ENCODE measurements at places on chromosomes 5 and 9.

- DNase-seq: no peak
Measured at GRCh38 chr5:111472579-111472978, 39.8 kb downstream of the STARD4 start.

- DNase-seq: no peak
Measured at GRCh38 chr5:109922381-109922995, 232.8 kb downstream of the MAN2A1 start.

- DNase-seq: no peak
Measured at GRCh38 chr5:114782869-114783268, 386.8 kb downstream of the TRIM36 start.

- DNase-seq: no peak
Measured at GRCh38 chr9:69120380-69121154, 53.5 kb upstream of the TJP2 start.

- no peak for DNase-seq
Measured at GRCh38 chr9:103014242-103014641, 19.1 kb downstream of the CYLC2 start.

DNA sequence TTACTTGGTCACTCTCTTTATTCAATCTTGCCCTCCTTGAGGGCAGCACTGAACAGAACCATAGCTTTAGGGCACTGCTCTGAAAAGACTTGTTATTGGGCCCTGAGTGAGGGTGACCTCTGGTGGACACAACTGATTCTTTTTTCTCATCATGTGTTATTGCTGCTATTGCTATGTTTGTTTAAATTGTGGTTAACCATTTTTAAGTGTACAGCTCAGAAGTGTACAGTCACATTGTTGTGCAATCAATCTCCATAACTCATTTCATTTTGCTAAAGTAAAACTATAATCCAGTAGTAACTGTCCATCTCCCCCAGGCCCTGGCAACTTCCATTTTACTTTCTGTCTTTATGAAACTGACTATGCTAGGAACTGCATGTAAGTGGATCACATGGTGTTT, 351.1 kb upstream of the RIOK2 start:
- DNase-seq: peak; percentile 87

GRCh38 chr5:5483880-5484598, 61.6 kb downstream of the ICE1 start:
- DNase-seq: peak; percentile 77

DNA sequence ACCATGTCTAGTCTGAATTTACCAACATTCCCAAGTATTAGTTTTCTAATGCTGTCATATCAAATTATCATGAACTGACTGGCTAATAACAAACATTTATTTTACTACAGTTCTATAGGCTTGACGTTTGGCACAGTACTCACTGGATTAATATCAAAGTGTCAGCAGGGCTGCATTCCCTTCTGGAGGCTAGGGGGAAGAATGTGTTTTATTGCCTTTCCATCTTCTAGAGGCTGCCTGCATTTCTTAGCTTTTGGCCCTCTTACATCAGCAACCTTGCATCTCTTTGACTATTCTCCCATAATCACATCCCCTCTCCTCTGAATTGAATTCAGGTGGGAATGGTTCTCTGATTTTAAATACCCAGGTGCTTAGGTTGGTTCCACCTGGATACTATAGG, 84.7 kb downstream of the EDIL3 start:
- no peak for DNase-seq

DNA sequence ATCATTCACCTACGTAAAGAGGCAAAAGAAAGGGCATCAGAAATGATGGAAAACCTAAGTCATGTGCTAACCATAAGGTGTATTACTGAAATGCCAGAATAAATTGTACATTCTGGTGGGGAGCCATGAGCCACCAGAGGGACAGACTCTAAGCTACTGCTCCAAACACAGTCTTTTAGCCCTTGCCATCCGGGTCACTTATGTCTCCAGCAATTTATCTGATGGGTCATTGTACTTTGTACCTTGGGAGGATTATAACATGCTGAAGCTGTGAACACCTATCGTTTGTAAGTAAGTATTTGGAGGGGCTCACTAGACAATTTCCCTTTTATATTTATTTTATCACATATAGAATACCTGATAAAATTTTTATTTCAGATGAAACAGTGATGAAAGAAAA, 495.1 kb downstream of the KIF4B start:
- no peak for DNase-seq

DNA sequence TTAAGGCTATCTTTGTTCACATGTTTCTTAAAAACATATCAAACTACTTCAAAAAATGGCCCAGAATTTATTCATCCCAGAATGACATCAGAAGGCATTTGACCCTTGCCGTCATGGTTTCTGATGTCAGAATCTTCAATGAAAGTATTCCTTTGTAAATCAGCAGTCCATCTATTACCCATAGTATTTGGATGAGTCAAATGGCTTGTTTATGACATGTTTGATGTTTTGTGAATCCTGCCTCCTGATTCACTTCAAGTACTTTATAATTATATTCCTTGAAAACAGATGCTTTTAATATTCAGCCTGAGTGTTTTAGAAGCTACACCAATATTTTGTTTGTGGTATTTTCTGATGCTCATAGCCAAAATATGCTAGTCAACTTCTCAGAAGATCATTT, 200.8 kb upstream of the MEF2C start:
- DNase-seq: peak; percentile 84

DNA sequence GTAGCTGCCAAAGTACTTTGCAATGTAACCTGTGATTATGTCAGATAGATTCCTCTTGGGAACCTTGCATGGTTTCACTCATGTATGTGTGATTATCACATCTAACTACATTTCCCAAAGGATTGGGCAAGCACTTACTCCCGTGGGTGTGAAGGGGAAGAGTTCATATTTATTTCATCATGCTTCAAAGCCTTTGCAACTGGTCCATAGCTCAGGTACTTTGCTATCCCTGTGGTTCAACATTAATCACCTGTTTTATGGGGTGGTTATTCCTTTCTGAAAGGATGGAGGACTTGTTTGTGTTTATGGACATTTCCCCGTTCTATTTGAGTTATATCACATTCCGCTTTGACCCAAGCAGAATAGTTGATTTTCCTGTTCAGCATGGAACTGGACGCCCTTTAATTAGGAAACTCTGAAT, 13.6 kb upstream of the ERMP1 start:
- DNase-seq: peak; percentile 30

DNA sequence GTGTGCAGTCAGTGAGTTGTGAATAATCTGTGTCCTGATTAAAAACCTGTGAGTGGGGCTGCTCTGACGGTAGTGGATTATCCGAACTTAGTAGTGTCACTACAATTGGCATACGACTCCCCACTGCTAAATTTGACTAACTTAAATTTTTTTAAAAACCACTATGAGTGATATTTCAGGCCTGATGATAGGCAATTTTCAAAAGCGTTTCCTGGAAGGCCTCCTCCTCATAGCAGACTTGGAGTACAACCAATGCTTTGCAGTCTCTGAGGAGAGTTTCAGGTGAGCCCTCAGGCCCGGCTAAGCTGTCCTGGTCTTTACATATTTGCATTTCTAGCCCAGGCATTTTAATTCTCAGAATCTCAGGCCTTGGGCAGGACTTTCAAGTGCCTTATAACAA, 10.8 kb downstream of the BTNL8 start:
- DNase-seq: no peak

DNA sequence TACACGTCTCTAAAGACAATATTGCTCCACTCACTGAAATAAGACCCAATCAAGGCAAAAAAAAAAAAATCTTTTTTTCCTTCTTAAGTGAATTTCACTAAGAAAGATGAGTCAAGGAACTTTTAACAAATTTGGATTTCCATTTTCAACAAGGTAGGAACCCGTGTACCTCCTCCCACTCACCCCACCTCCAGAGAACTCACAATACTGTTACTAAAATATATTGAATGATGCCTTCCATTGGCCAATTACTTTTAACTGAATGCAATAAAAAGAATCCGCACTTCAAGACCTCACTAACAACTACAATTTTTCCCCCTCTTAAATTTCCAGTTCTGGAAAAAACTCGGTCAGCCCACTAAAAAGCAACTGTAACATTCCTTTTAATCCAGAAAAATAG, 50.7 kb downstream of the FBXW11 start:
- no peak for DNase-seq

GRCh38 chr5:151825445-151825844, 53.7 kb downstream of the G3BP1 start:
- DNase-seq: peak; percentile 78

- no peak for DNase-seq
Measured at GRCh38 chr5:174606646-174607045, 117.7 kb upstream of the MSX2 start.

GRCh38 chr9:91727316-91727861, 222.6 kb downstream of the ROR2 start:
- peak; percentile 72 for DNase-seq

- peak; percentile 70 for DNase-seq
Measured at GRCh38 chr5:32076699-32077695, 97.1 kb downstream of the GOLPH3 start.

GRCh38 chr5:31954091-31954490, 220.0 kb downstream of the GOLPH3 start:
- DNase-seq: no peak

GRCh38 chr9:121115466-121115865, 40.7 kb downstream of the CNTRL start:
- no peak for DNase-seq

DNA sequence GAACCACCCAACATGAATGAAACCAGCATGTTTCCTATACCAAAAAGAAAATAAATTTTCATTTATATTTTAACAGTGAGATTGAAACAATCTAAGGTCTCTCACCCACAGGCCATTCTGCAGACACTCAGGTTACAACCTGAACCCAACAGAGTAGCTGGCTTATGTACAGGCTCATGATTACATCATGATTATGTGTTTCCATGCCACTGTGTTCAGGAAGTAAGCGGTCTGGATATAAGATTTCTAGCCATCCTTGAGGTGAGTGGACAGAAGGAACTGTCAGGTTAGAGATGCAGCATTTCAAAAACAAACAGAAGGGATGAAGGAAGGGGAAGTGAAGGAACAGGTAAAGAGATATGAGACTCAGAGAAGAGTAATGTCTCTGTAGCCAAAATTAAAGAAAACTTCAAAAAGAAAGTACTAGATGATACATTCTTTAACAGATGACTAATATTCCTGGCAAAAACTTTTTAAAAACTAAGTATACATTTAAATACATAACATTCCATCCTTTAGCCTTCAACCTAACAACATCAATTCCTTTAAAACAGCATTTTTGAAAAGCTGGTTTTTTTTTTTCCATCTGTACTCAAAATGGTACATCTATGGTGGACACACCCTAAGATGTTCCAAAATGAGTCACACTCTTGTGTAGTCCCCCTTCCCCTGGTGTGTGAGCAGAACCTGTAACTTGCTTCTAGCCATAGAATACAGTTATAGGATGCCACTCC, 119.8 kb downstream of the LPAR1 start:
- peak; percentile 73 for DNase-seq

GRCh38 chr9:113361304-113362018, 12.1 kb downstream of the BSPRY start:
- DNase-seq: no peak

GRCh38 chr9:98018347-98018746, 35.2 kb downstream of the ANP32B start:
- DNase-seq: no peak

DNA sequence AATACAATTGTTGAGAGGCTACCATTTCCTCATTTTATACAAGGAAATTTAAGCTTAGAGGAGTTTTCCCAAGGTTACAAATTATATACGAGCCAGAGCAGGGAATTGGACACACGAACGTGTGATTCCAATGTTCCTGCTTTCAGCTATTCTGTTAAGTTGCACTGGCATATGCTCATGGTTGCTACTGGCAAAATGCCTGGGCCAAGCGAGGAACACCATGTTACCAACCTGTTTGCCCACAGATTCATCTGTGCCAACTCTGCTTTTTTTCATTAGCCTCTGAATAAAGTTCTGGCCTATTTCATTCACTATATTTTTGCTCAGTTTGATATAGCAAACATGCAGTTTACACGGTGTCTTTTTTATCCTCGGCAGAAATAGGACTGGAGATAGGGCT, 5.1 kb upstream of the C5orf46 start:
- no peak for DNase-seq

GRCh38 chr9:18427691-18428090, 46.3 kb upstream of the ADAMTSL1 start:
- DNase-seq: peak; percentile 20

DNA sequence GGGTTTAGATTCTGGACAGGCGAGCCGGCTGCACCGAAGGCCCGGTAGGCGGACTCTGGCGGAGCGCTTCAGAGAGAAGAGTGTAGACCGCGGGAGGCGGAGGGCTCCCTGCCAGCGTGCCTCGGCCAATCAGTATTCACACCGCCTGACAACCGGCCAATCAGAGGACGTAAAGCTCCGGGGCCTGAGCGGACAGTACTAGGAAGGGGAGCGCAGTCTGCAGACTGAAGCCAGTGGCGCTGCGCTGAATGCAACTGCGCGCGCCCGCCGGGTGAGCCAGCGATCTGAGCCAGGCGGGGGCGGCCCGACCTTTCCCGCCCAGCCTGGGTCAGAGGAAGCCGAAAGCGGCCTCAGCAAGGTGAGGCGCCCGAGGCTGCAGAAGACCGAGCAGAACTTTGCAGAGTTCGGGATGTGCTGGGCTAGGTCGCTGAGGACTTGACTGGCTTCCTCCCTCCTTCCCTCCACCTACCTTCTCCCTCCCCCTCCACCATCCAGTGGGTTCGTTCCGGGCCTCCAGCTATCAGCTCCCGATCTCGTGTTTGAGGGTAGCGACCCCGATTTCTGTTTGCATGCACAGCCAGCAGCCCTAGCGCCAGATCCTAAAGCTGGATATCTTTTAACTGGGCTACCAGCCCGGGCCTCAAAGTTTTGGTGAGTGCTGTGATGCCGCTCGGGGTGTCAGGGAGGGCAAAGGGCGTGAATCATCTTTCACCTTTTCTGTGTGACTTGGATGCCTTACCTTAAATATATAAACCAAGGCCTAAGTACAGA, at the start of gene DMRT2:
TSS of gene DMRT2 (plus strand) at position 233 of the 771 bp plus-strand sequence. CDS start 1,257 bp downstream, outside the sequence.
- DNase-seq: peak; percentile 16

Measured in GM23248 (cell line).